Activated CD8-positive, alpha-beta memory T cell treated with anti-CD3 and anti-CD28 coated beads for 24 hours (primary cell): ENCODE measurements at places on chromosomes 16 and 17.
A peak's percentile ranks its signal among the peaks of the same experiment; 100 is the strongest.

DNA sequence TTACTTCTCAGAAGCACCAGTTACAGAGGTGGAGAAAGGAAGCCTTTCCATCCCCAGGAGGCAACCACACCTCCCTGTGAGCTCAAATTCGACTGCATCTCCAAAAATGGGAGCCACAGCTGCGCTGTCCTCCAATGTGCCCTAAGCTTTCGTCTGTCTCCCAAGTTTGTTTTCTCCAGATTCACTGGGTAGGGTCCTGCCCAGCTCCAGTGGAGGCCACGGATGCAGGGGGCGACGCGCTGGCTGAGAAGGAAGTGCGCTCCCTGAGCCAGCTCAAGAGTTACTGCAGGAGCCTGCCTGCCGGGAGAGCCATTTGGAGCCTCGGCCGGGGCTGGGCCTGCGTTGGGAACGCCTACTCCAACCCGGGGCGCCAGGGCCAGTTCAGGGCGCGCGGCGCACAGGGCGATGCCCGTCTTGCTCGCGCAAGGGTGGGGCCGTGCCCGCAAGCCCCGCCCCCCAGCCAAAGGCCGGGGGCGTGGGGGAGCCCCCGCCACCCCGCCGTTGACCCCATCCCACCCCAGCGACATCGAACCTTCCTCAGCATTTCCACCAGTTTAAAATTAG is 19.5 kb downstream of the SIAH1 start:
- DNase-seq, result peak; percentile 89

DNA sequence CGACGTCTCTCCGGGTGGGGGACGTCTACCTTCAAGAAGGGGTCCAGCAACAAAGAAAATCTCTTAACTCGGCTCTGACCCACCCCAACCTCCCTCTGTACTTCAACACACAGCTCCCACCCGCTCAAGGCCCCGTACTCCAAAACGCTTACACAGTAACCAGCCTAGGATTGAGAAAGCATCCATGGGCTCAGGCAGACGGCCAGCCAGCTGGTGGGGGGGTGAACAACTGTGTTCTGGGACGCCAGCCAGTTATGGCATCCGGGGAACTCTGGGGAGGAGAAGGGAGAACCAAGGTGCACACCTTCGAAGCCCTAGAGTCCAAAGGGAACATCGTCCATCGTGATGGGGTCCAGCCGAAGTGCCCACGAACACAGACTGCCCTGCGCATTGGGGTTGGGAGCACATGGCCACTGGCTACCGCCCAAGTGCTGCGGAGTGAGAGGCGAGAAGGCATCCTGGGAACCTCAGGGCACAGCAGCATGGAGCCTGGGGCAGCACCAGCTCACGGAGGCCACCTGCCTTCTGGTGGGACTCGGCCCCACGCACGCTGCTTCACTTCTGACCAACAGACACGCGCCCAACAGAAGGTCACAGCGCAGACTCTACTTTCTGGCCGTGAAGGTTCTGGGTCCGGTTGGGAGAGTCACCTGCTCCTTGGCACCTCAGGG is 14.3 kb downstream of the SLC16A3 start:
- DNase-seq, result no peak

DNA sequence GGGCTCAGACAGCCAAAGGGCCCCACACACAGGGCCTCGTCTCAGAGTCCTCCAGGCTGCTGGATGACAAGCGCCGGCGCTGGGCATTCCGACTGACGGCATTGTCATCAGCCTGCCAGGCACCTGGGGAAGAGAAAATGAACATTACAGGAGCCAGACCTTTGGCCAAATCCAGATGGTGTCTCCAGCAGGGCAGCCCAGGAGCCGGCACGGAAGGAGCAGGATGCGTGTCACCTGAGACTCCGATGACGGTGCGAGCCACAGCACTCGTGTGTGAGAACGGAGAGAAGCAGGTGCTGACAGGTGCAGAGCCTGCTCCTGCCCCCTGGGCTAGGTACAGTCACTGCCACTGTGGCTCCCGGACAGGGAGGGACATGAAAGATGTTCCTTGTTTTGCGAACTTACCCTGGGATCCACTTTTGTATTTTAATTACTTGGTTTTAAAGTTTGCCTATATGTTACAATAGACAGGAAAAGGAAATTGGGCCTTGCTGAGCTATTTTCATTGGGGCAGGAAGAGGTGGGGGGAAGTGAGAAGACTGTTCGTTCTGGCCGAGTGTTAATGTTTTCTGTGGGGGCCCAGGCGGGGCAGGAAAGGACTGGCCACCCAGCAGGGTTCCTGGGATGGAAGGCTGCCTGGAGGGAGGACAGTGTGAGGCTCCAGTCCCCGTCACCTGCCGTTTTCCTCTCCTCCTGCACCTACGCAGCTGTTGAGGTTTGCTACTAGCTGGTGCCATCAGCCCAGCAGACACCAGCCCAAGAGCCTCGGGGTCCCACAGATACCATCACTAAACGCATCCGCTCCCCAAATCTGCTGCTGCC is 4.4 kb upstream of the FOXJ1 start:
- DNase-seq, result peak; percentile 81

DNA sequence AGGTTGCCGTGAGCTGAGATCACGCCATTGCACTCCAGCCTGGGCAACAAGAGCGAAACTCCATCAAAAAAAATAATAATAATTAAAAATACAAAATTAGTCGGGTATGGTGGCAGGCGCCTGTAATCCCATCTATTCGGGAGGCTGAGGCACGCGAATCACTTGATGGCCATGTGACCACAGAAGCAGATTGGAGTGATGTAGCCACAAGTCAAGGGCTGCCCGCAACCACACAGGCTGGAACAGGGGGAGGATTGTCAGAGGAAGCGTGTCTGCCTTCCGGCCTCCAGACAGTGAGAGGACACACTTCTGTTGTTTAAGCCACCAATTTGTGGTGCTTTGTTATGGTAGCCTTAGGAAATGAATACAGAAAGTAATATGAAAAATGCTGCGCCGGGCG is 11.8 kb upstream of the NAGS start:
- DNase-seq, result no peak

- DNase-seq, result no peak
Observed at GRCh38 chr17:65230040-65230439, 92.9 kb downstream of the RGS9 start.

DNA sequence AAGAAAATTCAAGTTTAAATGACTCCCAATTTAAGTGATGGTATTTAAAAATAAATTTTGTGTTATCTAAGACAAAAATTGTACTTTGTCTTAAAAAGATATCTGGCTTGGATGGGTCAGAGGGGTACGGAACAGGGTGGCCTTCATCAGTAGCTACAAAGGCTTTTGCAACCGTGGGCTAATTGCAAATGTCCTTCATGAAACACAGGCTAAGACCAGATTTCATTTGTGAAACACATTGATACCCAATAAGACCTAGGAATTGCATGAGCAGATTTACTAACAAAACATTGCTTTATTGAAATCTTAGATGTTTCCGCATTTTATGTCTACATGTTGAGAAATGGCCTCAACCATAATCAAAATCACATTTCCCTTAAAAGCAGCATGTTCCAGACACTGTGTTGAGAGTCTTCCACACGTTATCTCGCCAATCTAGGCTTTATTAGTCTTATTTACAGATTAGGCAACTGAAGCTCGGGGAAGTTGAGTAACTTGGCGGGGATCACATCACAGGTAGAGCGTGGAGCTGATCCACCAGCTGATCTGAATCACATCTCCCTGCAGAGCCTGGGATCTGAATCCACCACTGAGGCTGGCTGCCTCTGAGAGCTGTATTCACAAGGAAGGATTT is 21.8 kb downstream of the FBXO39 start:
- DNase-seq, result no peak

DNA sequence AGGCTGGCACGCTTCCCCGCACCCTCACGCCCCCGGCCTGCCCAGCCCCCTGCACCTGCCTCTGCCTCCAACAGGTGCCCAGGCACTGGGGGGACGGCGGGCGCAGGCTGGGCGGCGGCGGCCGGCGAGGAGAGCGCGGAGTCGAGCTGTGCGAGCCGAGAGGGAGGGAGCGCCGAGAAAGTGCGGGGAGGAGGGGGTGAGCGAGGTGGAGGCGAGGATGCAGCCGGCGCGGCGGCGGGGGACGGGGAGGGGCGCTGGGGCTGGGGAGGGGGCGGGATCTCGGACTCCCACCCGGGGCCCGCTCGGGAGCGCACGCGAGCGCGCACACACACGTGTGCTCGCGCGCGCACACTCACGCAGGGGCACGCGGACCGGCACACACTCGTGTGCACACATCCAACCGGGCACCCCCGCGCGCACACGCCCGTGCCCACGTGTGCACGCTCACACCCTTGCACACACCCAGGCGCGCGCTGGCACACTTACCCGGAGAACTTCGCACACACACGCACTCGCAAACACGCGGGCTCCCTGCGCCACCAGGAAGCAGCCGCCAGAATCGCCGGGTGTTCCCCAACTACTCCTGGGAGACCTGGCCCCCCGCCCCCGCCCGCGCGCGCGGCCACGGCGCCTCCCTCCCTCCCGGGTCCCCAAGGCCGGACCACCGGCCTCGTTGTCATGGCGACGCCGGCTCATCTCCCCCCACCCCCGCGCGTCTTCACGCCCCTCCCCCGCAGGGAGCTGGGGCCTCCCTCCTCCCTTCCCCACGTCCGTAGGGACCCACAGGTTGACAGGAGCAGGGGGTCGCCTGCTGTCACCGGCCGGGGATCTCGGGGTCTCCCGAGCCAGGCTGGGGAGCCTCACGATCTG is at the start of gene DOC2A:
TSS of gene DOC2A (minus strand) at position 184 of the 870 bp plus-strand sequence. CDS start 805 bp downstream, outside the sequence.
- no peak for DNase-seq

DNA sequence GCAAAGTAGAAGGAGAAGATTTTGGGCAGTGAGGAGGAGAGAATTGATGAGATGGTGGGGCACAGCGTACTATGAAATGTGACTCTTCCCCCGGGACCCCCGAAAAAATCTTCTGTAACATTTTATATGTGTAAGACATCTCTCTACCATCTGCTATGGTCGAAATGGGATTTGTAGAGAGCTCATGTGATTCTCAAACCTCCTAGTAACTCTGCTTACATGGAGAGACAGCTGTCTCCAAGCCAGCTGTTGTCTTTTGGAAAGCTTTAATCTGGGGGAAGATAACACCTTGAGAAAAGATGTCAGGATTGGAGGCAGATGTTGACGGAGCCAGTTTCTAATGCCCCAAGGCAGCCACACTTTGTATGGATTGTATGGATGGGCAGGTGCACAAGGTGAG is 94.1 kb downstream of the PRKCB start:
- DNase-seq, result no peak

DNA sequence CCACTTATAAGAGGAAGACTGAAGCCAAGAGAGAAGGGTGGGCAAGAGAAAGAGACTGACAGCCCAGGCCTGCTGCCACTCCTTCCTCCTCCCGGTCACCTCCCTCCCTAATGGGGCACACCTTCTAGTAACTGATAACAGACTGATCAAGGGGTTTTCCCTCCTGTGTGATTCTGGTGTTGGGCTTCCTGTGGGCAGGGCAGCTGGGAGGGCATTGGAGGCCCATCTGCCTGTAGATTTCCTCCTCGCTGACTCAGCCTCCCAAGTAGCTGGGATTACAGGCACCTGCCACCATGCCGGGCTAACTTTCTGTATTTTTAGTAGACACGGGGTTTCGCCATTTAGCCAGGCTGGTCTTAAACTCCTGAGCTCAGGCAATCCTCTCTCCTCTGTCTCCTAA is 16.2 kb downstream of the CA4 start:
- no peak for DNase-seq
